Effector memory CD4-positive, alpha-beta T cell (primary cell): ENCODE measurements at places on chromosomes 6 and 20.

DNA sequence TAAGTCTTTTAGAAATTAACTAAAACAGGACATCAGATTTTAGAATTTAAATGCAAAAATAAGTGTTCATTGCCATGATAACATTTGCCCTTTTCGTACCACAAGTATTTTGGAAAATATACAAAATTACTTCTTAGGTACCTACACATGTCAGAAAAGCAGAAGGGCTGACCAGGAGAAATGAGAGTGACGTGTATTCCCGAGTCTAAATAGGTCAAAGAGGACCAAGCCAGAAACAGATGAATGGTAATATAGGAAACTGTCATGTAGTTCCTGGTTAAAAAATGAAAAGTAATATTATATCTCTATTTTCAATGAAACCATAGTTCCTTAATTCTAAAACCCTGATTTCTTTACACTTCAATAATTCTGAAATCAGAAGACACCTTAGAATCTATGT lies 126.2 kb downstream of the IPCEF1 start:
- DNase-seq, result no peak

DNA sequence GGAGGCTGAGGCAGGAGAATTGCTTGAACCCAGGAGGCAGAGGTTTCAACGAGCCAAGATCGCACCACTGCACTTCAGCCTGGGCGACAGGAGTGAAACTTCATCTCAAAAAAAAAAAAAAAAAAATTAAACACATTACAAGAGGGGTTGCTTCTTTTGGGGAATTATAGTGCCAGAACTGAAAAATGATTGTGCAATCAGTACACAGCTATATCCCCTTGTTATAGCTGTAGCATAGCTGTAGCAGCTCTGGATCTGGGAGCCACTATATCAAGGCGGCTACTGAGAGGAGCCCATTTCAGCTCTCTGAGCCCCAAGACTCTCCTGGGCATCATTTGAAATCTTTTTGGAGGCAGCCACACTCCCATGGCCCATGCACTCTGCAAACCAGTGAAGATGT lies 334.3 kb downstream of the TFAP2A start:
- DNase-seq, result no peak

GRCh38 chr6:11083491-11083890 lies 10.1 kb upstream of the SMIM13 start:
- no peak for DNase-seq

DNA sequence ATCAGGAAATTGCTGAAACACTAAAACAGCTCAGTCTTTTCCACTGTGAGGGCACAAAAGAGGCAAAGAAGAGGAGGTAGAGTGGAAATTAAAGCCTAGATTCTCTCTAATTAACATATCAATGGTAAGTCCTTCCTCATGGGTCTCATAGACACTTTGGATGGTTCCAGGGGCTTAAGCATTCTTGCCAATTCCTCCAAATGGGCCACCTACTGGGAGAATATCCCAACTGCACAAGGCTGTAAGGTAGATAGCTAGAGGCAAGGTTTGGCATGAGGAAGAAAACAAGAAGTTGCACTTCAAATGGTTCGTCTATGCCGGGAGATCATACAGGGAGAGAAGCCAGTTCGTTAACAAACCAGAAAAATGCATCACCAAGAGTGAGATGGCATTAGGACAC lies 107.6 kb upstream of the KHDRBS2 start:
- DNase-seq, result no peak

DNA sequence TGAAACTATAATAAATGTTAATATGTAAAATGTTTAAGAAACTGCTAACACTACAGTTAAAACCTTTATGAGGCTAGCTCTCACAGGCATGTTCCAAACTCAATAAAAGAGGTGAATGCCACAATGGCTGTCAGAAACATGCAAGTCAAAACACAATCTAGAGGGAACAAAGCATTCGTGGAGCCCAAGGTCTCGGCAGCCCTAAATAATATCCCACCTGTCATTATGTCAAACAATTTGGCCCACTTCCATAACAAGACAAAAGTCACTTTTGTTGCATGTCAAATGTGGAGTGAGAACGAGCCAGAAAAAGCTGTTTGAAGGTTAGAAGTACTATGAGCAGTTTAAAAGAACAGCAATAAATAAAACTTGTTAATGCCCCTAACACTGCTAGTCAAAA lies 181.9 kb downstream of the GMDS start:
- DNase-seq, result no peak
